CD4-positive, alpha-beta T cell treated with Interleukin-4 for 1 hour (primary cell): ENCODE measurements at places on chromosomes 1 and 21.
A peak's percentile ranks its signal among the peaks of the same experiment; 100 is the strongest.

DNA sequence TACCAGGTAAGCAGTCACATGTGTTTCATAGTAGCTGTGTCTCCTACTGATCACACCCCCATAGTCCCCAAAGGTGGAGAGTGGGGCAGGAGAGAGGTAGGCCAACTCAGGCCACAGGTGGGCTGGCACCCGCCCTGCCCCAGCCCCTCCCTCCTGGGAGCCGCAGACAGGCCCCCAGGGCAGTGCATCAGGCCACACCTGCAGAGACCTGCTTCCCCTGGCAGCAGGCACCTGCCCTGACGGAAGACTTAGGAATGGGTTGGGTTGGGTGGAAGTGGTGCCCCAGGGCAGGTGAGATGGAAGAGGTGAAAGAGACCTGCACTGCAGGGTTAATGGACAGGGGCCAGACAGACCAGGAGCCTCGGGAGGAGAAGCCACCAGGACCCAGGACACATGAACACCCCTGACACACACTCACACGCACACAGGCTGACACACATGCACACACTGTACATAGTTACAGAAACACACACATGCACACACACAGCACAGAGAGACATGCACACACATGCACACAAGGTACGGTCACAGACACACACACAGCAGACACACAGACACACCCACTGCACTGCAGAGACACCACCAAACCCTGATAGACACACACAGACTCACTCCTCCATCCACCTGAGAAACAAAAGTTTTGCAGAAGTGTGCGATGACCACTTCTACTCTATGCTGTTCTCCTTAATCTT is 1.7 kb upstream of the COL18A1 start:
- no peak for DNase-seq

- no peak for DNase-seq
These were observed 3.1 kb upstream of the ELF3 start for GRCh38 chr1:202007304-202007703.

DNA sequence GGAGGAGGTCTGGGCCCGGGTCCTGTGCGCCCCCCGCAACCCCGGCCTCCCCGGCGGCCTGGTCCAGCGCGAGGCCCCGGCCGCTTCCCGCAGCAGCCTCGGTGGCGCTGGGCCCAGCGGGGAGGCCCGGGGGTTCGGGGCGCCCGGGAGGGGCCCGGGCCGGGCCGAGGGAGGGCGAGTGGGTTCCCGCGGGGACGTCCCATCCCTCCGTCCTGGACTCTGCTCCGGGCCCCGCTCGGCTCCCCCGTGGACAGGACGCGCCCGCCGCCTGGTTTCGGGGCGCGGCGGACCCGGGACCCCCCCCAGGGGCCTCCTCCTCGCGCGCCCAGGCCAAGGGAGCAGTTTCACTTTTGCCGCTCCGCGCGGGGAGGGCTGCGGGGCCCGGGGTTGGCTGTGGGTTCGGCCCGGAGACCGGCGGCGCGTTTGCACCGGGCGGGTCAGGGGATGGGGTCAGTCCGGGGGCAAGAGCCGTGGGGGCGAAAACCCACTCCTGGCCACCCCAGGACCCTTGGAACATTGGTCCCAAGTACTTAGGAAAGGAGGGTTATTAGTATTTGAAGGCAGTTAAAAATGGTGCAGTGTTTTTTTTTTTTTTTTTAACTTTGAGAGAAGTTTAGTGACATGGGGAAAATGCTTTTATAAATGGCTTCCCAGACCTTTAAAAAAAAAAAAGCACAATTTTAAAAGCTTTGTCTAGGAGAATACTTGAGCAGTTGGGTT is 677 bp downstream of the AGPAT3 start:
- DNase-seq = peak; percentile 35

DNA sequence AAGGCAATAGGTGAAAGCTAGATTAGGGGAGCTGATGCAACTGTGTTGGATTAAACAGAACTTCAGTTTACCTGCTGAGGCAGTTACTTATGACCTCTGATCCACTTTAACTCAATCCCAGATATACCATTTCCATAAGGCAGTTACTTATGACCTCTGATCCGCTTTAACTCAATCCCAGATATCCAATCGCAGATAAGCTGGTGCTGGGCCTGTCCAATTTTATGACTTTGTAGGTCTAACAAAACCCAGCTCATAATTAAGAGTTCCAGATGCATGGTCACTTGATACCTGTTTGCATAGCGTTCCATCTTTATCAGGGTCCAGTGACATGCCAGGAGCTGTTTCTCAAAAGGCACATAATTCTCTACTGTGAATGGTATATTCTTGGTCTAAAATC is 396.0 kb downstream of the AGBL4 start:
- DNase-seq = no peak

- DNase-seq = no peak
These were observed 37.0 kb downstream of the ELK4 start for GRCh38 chr1:205594846-205595245.

DNA sequence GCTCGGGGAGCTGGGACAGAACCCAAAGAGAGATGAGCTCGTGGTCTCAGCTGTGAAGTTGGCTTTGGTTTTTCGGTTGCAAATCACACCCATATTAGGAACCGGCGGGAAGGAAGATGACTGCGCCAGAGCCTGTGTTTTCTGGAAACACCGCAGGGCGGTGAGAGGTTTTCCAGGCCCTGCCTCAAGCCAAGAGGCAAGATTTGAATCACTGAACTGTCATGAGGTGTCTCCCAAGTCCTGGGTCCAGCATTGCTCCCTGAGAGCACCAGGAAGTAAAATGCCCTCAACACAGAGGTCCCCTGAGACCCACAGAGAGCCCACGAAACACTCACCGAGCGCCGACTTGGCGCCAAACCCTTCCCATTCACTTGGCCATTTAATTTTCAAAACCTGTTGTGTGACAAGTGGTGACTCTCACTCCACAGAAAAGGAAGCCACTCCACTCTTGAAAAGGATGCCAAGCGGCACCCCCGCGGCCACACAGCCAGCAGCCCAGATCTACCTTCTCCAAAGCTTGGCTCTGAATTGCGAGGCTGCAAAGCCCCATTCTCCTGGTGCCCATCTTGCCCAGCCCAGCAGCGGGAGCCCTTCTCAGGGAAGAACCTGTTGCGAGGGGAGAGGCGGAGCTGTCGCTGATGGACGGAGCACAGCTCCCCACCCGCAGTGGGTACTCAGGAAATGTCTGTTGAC is 99.0 kb upstream of the RUNX3 start:
- no peak for DNase-seq

GRCh38 chr1:225817611-225818061 is 7.7 kb downstream of the EPHX1 start:
- DNase-seq = no peak

GRCh38 chr1:32733582-32734321 is 31.2 kb upstream of the SYNC start:
- DNase-seq = no peak

- no peak for DNase-seq
These were observed 494.5 kb upstream of the LRRC7 start for GRCh38 chr1:69073176-69073575.

GRCh38 chr1:2019571-2020309 is 595 bp downstream of the GABRD start:
- no peak for DNase-seq

DNA sequence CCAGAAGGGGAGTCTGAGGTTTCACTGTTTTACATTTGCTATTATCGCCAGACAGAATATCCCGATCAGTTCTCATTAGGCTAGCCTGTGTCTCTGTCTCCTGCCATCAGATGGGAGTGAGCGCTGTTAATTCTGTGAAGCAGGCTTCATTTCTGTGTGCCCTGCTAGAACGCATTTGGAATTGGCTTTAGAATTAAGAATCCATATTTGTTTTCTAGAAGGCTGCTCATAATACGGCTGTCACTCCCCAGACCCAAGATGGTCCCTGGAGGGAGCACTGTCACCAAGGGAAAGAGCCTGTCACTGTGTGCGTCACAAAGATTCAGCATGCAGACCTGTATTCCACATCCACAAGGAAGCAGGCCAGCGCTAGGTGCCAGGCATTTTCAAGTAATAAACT is 49.2 kb downstream of the CASQ2 start:
- no peak for DNase-seq

- no peak for DNase-seq
These were observed 119.5 kb upstream of the TMPRSS2 start for GRCh38 chr21:41627428-41627827.

DNA sequence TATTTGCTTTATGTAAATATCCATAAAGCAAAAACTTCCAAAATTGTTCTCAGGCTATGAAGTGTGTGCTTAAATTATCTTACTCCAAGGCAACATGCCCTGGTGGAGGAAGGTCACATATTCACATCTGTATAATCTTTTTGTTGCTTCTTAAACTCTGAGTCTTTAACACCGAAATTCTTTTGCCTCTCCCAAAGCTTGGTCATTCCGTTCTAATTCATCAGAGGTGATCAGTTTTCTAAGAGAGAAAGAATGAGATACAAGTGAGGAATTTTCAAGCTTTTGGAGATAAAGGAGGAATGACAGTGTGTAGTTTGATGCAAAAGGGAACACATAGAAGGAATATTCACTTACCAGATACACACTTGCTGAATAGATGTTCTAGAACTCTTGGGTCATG is 561.7 kb downstream of the LTN1 start:
- DNase-seq = no peak
